Activated CD4-positive, alpha-beta T cell treated with anti-CD3 and anti-CD28 coated beads, Interleukin-2, amount 50 U/mL, for 4 hours (primary cell): ENCODE measurements at places on chromosomes 13 and 19.
A peak's percentile ranks its signal among the peaks of the same experiment; 100 is the strongest.

DNA sequence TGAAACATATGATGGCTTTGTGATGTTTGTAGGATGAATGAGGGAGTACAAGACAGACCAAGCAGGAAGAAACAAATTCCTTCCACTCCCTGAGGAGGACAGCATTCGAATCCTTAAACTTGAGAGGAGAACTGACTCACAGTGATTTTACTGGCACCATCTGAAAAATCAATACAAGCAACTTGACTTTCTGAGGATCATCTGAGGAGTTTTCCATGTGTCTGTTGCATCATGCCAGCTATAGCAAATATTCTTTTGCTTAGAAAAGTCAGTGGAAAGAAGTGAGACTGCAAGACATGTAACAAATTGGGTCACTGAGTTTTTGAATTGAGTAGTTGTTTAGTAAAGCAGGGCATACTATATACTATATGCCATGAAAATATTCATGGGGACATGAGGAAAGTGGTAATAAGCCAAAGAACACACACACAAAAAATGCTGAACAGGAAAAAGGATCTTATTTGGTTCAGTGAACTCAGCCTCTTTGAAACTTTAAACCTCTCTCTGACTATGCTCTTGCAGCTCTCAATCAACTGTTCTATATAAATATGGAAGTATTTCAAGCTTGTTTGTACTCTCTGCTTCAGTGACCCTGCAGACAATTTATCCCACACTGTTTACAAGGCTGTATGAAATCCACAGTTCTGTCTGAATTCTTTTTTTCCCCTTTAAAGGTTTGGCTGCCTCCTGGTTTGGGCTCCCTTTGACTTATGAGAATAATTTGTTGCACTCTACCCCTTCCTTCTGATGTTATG, 35.5 kb downstream of the SERTM1 start:
- DNase-seq: no peak

DNA sequence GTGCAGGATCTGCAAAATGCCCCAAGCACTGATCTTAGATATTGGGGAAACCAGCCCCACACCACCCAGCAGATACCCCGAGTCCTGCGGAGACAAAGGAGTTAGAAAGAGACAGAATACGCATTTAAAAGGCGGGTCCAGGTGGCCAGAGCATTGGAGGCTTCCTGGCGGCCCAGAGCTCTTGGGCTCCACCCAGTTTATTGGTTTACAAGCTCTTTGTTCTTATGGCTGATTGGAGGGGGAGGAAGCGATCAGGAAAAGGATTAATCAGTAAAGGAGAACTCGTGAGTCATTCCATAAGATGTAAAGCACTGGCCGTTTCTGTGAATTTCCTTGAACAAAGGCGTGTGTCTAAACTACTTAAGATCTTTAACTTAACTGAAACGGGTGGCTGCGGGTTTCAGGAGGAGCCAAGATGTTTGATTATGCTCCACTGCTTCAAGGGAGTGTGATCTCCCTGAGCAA, 926 bp downstream of the ZNF587 start:
- no peak for DNase-seq

DNA sequence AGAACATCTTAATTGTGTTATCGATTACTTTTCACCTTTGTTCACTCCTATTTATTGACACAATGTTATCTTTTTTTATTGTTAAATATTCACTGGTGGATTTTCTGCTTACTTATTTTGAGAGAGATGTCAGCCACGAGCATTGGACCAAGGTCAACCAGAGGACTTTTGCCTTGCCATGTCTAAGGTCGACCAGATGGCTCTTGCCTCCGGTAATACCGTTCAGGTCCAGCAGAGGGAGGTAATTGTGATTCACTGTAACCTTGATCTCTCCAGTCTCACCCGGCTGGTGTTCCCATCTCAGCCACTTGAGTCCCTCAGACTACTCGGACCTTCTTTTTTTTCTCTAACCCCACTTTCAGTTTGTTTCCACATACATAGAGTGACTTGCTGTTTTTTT, 1438.1 kb downstream of the UQCRFS1 start:
- no peak for DNase-seq

DNA sequence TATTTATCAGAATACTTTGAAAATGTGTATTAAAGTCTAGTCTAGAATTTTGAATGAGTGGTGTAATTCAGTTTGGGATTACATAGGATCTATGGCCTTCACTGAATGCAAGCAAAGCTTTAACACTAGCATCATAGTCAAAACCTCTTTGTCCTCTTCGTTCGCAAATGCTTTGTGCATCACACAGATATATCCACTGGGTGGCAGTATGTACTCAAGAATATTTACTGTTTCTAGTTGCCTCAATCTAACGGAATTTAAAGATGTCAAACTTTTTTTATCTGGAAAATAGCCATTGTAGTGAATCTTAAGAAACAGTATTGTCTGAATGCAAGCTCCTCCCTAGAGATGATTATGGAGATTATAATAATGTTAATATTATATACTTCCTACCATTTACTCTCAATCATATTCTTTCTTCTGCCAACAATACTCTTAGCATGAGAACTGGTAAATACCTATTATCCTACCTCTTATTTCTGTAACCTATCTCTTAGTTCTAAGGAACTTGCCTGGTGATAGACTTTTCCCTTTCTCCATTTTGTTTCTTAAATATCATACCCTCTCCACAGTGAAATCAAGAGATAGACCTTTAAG, 25.8 kb downstream of the LACC1 start:
- peak; percentile 3 for DNase-seq

- DNase-seq: no peak
These were observed 79.1 kb upstream of the MLNR start for GRCh38 chr13:49140910-49141611.

DNA sequence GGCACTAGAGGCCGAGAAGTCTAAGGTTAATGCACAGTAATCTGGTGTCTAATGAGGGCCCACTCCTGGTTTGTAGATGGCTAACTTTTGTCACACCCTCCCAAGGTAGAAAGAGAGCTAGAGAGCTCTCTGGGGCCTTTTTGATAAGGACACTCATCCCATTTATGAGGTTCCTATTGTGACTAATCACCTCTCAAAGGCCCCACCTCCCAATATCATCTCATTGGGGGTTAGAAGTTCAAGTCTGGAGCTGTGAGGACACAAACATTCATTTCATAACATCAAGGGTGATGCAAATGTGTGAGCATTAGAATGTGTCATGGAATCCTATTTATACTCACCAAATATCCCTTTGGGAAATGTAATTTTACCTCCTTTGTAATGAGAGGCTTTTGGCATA, 79.2 kb upstream of the SLC10A2 start:
- DNase-seq: no peak
